ENCODE measurements at places on chromosomes 13 and 19. TPM values are rescaled to one million over a fixed set of nuclear protein-coding genes. Genes with fewer than 3 reads are reported as not detected.

The FCHO1 gene
- 7.4 TPM for total RNA-seq

The SIGLEC12 gene
- 1.1 TPM for total RNA-seq

The PCSK4 gene
- 1.4 TPM for total RNA-seq

The ZNF442 gene
- 1.8 TPM for total RNA-seq

The OLFM4 gene
- 0.09 TPM for total RNA-seq

The FFAR3 gene
- total RNA-seq: 5.5 TPM

The SYNE4 gene
- total RNA-seq: 0.28 TPM

The KLK3 gene
- not detected for total RNA-seq
